Activated CD8-positive, alpha-beta memory T cell treated with anti-CD3 and anti-CD28 coated beads for 4 hours (primary cell): ENCODE measurements at places on chromosomes 5 and 9.

DNA sequence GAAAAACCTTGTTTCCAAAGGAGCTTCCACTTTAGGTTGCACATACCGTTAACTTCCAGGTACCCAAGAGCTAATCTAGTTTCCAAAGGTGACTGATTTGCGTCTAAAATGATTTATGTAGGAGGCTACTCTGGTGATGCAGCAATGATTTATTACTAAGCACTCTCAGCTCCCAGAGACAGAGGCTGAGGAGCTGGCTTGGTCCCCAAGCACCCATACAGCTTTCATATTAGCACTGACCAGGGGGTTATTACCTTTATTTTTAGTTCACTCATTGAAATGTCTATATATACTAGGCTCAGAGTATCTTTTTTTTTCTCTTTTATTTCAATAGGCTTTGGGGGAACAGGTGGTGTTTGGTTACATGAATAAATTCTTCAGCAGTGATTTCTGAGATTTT lies 91.2 kb upstream of the EQTN start:
- DNase-seq, result no peak

DNA sequence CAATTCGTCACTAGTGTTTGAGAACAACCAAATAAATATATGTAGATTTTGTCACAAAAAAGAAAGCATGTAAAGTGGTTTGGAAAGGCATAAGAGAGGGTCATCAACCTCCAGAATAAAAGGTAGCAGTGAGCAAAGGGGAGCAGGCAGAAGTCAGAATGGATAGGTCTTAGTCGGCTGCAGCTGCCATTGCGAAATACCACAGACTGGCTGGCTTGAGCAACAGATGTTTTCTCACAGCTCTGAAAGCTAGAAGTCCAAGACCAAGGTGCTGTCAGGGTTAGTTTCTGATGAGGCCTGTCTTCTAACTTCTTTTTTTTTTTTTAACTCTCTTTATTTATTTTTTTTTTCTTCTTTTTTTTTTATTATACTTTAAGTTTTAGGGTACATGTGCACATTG lies 208.1 kb upstream of the PIK3R1 start:
- DNase-seq, result no peak

DNA sequence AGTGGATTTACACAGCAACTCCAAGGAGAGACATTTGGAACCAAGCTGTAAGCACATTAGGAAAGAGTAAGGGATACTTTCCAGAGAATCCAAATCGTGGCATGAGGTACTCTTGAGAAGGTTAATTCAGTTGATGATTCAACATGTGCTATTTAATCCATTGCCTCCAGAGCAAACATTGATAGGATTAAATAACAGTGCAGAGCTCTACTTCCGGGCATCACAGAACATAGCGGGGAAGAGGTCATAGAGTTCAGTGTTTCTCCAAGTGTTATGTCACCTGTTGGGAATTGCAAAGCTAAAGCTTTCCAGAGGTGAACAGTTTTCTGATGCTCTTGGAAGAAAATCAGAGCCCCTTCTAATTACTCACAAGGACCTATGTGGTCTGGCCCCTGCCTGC lies 127.5 kb downstream of the PPP2R2B start:
- no peak for DNase-seq

GRCh38 chr9:134215699-134216448 lies 51.5 kb upstream of the RNU6ATAC start:
- no peak for DNase-seq

GRCh38 chr5:65111961-65112658 lies 343.4 kb downstream of the CWC27 start:
- no peak for DNase-seq

GRCh38 chr5:140734354-140734753 lies 34.1 kb downstream of the ZMAT2 start:
- no peak for DNase-seq

DNA sequence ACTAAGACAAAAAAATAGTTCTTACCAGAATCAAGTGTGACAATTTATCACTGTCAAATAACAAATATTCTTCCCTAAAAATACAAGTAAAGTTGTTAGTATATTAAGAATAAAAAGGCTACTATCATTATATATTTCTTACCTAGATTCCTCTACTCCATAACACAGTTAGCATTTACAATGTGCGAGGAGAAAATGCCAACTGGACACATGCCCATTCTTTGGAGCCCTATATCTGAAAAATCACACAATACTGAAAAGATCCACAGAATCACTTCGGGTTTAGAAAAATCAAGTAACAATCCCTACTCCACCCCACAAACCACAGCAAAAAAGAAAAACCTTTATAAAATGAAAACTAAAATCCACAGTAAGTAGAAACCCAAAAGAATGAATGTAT lies 70.9 kb downstream of the PKD2L2 start:
- no peak for DNase-seq

DNA sequence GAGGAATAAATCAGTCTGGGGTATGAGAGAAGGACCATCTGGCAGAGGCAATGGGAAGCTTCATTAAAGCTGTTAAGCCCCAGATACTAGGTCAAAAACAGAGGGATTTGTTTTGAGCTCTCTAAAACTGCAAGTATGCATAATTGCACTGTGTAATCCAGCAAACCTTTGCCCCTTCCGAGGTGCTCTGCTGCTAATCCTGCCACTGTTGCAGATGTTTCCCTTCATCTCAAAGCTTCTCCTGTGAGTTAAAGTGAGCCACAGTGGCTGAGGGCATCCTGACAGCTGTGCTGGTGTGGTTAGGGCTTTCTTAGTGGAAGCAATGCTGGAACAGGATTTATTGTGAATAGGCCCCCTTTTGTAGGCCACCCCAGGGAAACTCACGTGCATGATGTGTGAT lies 160.3 kb upstream of the TRPC7 start:
- DNase-seq, result no peak

GRCh38 chr9:91247278-91247677 lies 114.4 kb downstream of the AUH start:
- DNase-seq, result no peak

DNA sequence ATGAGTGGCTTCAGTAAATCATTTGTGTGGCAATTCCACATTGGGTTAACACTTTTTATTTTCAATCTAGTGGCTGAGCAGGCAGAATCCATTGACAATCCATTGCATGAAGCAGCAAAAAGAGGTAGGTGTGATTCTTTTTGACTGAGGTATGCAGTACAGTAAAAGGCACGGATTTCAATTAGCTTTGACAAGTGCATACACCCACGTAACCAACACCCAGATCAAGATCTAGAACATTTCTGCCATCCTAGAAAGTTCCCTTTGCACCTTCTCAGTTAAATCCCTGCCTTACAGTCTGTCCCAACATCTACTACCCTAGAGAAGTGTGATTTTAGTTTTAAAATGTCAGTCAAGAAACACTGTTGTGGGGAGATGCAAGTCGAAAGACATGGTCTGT lies 43.4 kb downstream of the OSTF1 start:
- no peak for DNase-seq

DNA sequence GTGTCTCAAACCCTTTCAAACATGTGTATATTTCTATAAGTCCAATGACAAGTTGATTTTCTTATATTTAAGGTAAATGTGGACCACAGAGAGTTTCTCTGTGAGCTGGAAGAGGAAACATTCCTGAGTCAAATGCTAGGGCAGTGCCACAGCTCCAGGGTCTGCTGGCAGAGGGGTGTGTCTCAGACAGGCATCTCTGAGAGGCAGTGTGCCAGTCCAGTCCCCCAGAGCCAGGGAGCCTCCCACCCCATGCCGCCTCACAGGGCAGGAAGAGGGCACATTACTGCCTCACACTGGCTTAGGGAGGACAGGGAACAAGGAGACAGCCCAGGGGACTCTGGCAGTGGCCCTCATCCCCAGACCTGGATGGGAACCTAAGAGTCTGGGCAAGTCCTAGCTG lies 120.2 kb downstream of the TENT4A start:
- DNase-seq, result no peak

DNA sequence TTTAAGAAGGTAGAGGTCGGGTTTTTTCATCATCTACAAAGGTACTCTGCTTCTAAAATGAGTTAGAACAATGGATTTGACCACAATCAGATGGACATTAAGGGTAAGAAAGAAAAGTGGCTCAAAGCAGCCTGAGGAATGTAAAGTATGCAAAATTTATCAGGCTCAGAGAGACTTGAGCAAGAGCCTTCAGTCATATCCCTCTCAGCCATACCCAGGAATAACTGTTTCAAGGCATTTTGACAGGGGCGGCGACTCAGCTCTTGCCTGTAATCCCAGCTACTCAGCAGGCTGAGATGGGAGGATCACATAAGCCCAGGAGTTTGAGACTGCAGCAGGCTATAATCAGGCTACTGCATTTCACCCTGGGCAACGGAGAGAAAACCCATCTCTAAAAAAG lies 38.8 kb upstream of the ANXA2R start:
- DNase-seq, result no peak

- DNase-seq, result peak; percentile 27
Observed at GRCh38 chr9:132411091-132411508, 1.1 kb downstream of the CFAP77 start.

DNA sequence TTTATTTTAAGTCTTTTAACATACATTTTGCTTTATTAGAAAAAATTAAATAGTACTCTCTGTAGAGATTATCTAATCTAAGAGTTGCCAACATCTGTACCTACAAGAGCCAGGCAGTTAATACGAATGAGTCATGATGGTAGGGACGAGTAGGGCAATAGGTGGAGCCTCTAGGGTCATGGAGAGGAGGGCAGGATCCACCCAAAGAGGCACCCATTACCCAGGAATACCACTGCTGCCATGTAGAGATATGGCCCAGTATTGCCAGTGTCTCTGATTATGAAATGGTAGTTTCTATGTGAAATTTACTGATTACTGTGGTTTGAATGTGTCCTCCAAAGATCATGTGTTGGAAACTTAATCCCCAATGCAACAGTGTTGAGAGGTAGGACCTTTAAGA lies 170.4 kb downstream of the PIK3R1 start:
- no peak for DNase-seq

DNA sequence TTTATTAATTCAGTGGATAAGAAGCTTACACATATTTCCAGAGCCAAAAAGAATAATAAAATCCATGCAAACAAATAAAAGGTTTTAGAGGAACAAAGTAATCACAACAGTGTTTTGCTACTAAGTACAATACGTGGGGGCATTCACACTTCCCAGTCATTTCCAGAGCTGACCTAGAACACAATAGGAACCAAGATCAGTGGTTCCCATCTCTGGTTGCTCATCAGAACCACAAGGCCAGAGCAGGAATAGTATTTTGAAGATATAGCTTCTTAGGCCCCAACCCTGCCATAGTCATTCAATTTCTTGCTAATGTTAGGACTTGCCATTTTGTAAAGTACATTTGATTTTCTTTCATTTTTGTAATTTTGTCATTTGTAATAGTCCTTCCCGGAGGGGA lies 215.4 kb downstream of the NR3C1 start:
- no peak for DNase-seq

- no peak for DNase-seq
Observed at GRCh38 chr9:127256324-127256723, 8.2 kb upstream of the GARNL3 start.

GRCh38 chr9:113464286-113464660 lies 746 bp downstream of the RGS3 start:
- DNase-seq, result no peak

DNA sequence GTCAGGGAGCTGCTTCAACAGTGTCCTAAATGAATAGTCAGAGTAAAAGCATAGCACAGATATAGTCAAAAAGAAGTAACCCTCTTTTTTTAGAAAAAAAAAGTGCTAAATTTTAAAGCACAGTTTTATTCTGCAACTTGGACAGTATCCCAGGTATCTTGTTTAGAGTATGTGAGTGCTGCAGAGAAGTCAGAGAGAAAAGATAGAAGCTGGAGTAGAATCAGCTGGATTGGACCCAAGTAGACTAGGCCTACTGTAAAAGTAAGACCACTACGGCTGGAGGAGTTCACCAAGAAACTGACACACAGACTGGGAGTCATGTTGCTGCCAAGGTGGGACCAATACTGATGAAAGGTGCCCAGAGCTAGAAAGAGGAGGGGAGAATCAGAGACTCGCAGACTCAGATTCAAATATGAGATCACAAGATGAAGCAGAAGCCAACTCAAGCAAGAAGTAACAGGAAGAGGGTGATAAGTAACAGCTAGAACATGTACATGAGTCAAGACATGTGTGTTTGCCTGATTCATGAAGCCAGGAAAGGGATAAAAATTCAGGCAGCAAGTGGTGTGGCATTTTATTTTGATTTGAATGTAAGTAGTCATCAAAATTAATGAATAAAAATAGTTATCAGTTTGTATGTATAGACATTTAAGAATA lies 25.6 kb upstream of the TUSC1 start:
- no peak for DNase-seq

DNA sequence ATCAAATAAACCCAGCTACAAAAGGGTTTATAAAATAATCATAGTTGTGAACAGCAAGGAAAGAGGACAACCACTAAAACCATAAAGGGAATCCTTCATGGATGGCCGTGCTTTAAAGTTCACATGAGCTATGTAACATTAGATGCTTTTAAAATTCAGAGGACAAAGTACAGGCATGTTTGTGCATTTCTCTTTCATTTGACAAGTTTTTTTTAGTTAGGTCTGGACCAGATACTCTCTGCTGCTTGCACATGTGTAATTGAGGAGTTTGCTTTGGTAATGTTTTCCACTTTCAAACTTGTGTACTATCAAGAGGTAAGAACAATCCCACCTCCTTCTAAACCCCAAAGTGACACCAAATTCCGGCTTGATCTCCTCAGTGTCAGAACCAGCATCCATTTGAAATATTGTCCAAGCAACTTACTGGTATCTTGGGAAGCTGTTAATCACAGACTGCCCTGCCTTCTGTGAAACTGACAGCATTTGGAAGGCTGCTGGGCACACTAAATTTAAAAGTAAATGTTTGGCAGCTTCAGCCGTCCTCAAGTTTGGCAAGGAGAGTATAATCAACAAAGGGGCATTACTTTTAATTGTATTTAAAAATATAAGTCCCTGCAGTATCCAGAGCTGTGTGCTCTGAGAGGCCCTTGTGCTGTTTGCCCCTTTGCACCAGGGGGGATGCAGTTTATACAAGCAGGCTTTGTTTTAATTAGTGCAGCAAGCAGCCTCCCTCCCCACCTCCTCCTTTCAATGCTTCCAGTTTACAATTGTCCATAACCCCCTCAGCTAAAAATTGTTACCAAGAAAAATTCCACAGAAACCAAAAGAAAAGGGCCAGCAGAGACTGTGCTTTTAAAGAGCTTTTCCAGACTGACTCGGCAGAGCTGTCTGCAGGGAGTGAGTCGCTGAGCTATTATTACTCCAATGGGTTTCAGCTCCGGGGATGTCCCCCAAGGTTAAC lies 328.3 kb upstream of the MPDZ start:
- no peak for DNase-seq

- DNase-seq, result no peak
Observed at GRCh38 chr9:2771661-2772060, 54.4 kb downstream of the KCNV2 start.

- no peak for DNase-seq
Observed at GRCh38 chr5:3430691-3431090, 164.9 kb upstream of the IRX1 start.

DNA sequence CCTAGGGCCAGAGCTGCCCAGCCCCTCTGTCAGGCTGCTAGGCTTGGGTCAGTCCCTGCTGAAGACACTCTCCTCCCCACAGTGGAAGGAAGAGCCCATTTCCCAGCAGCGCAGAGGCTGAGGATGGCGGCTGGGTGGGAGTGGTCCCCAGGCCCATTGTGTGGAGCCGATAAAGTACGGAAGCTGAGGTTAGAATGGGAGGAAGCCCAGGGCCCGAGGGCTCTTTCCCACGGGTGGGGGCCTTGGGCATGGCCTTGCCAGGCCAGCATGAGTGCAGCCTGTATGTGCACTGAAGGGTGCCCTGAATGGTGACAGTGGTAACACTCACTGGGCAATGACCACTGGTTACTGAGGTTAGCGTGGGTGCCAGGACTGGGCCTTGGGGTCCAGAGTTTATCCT lies 125.9 kb downstream of the RGS3 start:
- DNase-seq, result no peak

- DNase-seq, result no peak
Observed at GRCh38 chr9:68653141-68653595, 51.9 kb upstream of the PIP5K1B start.
